AG09319 (cell line): ENCODE measurements at places on chromosomes 4 and X.
A peak's percentile ranks its signal among the peaks of the same experiment; 100 is the strongest.

DNA sequence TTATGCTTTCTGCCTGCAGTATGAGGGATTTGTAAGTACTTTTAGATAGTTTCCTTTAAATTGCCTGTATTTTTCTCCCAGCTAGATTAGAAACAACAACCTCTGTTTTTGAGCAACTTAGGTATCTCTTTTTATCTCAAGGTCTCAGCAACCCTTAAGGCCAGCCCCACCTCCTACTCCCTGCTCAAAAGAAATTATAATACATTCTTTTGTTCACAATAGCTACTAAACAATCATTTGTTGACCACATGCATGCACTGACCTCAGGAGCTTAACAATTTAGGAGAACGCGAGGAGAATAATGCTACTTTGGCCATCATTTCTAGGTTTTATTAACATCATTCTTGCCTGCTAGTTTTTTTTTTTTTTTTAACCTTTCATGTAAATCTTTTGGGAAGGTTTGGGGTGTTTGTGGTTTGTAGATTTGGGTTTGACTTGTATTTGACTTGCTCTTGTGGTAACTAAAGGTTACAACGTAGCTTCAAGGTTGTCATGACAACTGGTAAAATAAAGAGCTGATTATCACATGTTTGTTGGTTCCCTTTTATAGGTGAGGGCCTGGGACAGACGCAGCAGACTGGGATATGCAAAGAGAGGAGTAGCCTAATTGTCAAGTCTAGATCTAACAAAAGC lies 145.4 kb upstream of the PLAC1 start:
- DNase-seq = no peak

DNA sequence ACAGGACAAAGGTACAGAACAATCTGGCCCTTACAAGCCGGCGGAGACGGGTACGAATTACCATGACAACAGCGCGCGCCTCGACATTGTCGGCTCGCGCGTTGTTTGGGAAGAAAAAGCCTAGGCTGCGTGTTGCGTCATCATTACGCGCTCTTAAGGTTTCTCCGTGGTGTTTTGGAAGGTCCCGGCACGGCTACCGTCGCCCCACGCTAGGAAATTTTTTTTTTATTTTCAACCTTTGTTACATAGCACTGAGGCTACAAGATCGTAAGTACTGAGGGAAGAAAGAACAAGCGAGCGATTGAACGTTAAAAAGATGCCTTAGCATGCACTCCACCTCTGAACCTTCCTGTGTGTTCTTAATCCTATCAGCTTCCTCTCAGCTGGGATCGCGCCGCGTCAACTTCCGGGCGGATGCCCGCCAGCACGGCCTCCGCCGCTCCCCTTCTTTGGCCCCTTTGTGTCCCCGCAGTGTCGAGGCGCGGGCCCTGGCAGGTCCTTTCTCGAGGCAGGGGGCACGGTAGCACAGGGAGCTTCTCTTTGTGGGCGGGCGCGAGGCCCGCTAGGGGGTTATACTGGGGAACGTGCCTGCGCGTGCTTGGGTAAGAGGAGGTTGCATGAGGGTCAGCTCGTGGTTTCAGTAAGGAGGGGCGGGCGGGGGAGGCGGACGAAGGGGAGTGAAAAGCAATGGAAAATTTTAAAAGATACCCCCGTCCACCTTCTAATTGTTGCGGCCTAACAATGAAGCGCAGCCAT lies at the start of gene SMARCAD1:
SMARCAD1 (plus strand) TSS at position 397 of the 756 bp plus-strand sequence. CDS start 530 bp downstream, outside the sequence.
- peak; percentile 85 for DNase-seq

DNA sequence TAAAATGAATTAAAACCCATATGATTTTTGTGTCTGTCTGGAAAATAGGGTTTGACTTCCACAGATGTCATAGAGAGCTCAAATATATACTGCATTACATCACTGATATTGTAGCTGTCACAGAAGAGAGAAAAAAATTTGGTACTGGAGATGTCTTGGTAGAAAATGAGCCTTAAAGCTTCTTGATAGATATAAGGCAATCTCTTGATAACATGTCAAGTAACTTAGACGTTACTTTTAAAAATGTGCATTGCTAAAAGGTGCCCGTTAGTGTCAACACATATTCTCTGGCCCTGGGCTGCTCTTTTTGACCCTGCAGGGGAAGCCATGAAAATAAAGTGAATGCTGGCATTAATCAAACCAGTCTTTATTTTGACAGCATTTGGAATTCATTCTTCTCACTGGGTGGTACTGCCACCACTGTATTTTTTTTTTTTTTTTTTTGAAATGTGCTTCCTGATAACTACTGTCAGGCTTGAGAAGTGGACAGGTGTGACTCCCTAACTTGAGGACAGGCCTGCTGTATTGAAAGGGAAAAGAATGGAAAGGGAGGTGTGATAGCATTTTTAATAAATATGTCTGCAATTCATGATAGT lies 53.0 kb upstream of the RAPGEF2 start:
- no peak for DNase-seq

DNA sequence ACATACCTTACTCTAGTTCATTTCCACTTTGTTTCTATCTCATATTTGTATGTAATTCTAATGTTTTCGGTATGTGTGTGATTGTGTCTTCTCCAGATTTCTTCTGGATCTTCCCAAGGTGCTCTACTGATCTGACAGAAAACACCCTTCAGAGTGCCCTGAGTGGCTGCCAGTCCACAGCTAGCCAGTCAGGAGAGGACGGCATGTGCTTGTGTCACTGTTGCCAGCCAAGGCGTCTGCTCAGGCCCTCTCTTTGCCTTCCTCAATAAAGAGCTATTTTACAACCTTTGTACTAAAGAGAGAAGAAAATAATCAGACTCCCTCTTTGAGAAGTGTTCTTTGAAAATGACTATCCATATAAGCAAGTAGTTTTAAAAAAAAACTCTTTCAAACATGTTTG lies 29.0 kb downstream of the CD99L2 start:
- DNase-seq = no peak

GRCh38 chr4:78984593-78984992 lies 45.4 kb upstream of the PAQR3 start:
- no peak for DNase-seq

- DNase-seq = no peak
Measured at GRCh38 chr4:11131491-11131890, 297.2 kb downstream of the HS3ST1 start.

DNA sequence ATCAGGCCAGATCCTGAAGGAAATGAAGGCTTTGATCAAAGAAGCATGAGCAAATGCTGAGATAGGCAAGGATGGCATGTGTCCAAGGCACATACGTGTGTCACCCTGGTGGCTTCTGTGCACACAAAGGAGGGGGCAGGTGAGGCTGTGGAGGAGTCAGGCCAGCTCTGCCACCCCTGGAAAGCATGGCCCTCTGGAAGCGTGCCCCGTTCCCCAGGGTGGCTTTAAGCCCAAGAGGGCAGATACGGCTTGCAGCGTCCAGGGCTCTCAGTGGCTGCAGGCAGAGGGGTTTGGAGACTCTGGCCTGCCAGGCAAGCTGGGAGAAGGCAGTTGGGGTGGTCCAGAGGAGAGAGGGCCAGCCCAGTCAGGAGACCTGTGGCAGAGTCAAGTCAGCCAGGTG lies 25.6 kb downstream of the PNMA6E start:
- no peak for DNase-seq

DNA sequence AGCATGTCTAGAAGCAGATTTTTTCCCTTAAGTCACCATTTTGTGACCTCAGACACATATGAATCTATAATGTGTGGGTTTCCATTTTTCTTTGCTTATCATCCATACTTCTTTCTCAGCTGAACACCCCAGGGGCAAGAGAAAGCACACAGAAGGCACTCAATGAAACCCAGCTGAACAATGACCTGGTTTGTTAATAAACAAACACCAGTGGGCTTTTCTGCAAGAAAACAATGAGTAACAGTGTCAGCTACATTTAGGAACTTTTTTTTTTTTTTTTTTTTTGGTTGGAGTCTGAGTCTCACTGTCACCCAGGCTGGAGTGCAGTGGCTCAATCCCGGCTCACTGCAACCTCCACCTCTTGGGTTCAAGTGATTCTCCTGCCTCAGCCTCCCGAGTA lies 40.7 kb upstream of the KLF3 start:
- no peak for DNase-seq

DNA sequence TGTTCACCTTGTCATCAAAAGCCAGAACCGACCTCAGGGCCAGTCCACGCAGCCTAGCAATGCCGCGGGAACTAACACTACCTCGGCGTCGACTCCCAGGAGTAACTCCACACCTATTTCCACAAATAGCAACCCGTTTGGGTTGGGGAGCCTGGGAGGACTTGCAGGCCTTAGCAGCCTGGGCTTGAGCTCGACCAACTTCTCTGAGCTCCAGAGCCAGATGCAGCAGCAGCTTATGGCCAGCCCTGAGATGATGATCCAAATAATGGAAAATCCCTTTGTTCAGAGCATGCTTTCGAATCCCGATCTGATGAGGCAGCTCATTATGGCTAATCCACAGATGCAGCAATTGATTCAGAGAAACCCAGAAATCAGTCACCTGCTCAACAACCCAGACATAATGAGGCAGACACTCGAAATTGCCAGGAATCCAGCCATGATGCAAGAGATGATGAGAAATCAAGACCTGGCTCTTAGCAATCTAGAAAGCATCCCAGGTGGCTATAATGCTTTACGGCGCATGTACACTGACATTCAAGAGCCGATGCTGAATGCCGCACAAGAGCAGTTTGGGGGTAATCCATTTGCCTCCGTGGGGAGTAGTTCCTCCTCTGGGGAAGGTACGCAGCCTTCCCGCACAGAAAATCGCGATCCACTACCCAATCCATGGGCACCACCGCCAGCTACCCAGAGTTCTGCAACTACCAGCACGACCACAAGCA lies 898 bp downstream of the UBQLN2 start:
- DNase-seq = no peak

DNA sequence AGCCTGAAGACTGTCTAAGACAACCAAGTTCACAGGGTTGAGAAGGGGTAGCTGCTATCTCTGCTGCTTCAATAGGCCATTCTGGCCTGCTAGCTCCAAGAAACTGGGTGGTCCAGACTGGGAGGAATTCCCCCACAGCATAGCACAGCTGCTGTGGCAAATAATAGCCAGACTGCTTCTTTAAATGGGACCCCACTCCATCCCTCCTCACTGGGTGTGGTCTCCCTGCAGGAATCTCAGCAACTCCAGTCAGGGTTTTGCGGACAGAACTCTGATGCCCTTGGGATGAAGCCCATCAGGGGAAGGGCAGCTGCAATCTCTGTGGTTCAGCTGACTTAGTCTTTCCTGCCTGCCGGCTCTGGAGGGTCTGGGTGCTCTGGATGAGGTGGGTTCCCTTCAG lies 1018.6 kb upstream of the DIAPH2 start:
- DNase-seq = no peak

DNA sequence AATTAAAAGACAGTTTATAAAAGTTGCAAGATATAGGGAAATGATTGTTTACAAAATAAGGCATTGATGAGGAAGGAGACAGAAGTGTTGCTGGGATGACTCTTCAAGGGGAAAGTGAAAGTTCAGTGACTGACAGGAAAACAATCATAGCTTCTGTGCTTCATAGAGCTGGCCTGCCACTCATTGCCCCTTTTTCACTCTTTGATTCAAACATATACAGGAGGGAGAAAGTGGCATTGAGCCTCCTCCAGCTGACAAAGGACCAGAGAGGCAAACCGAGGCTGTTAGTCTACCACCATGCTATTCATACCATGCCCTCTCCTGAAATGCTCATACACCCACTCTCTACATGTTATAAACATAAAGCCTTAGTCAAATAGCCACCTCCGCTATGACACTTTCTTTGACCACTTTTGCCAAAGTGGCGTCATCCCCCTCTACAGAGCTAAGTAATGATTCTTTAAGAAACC lies 79.2 kb upstream of the ATOH1 start:
- DNase-seq = no peak

- DNase-seq = peak; percentile 60
Measured at GRCh38 chrX:132218100-132218812, 991 bp downstream of the RAP2C start.

GRCh38 chr4:104217526-104217925 lies 277.2 kb downstream of the CXXC4 start:
- no peak for DNase-seq

DNA sequence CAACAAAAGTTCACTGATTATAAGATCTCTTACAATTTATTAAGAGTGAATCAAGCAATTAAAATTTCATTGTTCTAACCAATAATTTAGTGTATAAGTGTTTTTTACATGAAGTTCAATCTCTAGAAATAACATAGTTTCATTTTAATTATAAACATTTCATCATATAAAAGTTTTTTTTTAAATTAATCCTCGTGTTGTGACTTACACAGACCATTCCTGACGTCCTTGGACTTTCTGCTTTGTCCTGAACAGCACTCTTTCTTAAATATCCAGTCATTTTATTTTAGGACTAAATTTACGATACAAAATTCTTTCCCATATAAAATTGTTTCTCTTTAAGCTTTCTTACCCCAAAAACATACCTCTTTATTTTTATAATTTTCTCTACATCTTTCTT lies 841.7 kb upstream of the POU3F4 start:
- DNase-seq = no peak

GRCh38 chrX:152817078-152817764 lies 13.3 kb downstream of the CETN2 start:
- no peak for DNase-seq

- no peak for DNase-seq
Measured at GRCh38 chrX:17411205-17411604, 36.2 kb downstream of the NHS start.

- DNase-seq = peak; percentile 83
Measured at GRCh38 chr4:181030961-181031360, 1212.2 kb upstream of the TENM3 start.

GRCh38 chrX:120365320-120365719 lies 3.4 kb downstream of the ATP1B4 start:
- DNase-seq = no peak

DNA sequence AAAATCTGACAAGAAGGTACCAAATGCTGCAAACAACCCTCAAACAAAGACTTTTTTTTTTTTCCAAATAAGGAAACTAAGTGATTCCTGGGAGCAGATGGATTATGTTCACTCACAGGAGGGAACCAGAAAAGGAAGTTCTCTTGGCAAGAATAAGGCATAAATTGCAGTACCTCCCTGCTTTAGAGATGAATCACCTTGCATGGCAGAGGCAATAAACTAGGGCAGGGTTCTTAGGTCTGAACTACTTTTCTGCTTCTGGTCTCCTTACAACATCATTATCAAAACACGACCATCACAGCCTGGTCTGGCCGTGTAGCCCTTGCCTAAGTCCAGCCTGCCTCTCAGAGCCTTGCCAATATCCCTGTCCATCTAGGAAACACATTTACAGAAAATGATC lies 6.3 kb downstream of the TMEM31 start:
- DNase-seq = peak; percentile 63

DNA sequence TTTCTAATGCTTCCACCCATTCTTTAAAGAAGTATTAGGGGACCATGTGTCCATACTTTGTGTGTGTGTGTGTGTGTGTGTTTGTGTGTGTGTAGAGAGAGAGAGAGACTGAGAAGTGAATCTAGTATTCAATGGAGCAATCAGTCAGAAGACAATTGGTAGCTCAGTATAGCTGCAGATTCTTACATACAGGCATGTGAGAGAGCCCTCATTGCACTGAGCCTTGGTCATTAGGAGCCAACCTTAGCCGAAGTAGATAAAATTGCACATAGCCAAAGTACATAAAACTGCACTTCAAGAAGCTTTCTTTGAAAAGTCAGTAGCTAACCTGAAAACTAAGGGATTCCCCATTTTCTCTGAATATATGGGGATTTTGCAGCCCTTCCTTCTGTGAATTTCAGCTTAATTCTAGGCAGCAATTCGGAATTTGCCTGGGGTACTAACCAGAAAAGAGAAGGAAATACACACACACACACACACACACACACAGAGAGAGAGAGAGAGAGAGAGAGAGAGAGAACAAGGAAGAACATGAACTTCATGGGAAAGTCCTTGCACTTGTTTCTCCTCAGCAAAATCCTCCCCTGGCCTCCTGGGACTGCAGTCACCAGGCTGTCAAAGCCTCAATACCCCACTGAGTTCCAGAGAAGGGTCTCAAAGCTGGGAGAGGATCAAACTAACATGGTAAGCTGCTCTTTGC lies 1.7 kb upstream of the PRDM8 start:
- no peak for DNase-seq

- DNase-seq = no peak
Measured at GRCh38 chr4:26013629-26014028, 99.6 kb downstream of the SMIM20 start.
